G401 (cell line): ENCODE measurements at places on chromosomes 11 and 22. TPM values are rescaled to one million over a fixed set of nuclear protein-coding genes. Genes with fewer than 3 reads are reported as not detected.

The TRPT1 gene
- total RNA-seq = 28.9 and 46.2 TPM in 2 replicates

The OR10A2 gene
- total RNA-seq = not detected in 2 replicates

The PITPNM1 gene
- total RNA-seq = 27.0 and 35.2 TPM in 2 replicates

- no peak for DNase-seq
Observed at GRCh38 chr11:27910186-27910931, 197.6 kb downstream of the KIF18A start.

- no peak for DNase-seq
Observed at GRCh38 chr11:76376746-76377558, 4.0 kb downstream of the THAP12 start.

DNA sequence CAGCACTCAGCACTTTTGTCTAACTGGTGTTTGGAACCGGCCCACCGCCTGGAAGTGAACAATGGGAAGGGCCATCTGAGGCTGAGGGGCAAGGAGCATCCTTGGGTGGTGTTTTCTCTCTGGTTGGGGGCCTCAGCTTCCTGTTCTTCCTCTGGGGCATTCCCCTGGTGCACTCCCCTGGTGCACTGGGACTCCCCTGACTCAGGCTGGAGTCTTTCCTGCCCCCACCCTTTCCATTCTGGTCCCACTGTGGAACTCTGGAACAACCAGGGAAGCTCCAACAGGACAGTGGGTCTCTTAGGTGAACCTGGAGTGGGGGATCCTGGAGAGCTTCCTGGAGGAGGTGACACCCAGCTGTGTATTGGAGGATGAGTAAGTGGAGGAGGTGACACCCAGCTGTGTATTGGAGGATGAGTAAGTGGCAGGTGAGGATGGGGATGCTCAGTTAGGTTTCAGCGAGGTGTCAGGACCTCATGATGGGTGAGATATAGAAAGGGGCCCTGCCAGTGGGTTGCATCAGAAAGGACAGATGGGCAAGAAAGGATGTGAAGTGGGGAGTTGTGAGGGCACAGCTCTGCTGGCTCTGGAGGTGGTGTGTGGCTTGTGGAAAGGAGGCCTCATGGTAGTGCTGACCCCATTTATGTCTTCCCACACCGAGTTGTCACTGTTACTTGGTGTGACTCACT is 132.1 kb downstream of the OSBP2 start:
- no peak for DNase-seq

- DNase-seq = no peak
Observed at GRCh38 chr22:32920032-32920628, 118.6 kb downstream of the TIMP3 start.

- DNase-seq = no peak
Observed at GRCh38 chr11:113729456-113729855, 23.3 kb upstream of the TMPRSS5 start.

DNA sequence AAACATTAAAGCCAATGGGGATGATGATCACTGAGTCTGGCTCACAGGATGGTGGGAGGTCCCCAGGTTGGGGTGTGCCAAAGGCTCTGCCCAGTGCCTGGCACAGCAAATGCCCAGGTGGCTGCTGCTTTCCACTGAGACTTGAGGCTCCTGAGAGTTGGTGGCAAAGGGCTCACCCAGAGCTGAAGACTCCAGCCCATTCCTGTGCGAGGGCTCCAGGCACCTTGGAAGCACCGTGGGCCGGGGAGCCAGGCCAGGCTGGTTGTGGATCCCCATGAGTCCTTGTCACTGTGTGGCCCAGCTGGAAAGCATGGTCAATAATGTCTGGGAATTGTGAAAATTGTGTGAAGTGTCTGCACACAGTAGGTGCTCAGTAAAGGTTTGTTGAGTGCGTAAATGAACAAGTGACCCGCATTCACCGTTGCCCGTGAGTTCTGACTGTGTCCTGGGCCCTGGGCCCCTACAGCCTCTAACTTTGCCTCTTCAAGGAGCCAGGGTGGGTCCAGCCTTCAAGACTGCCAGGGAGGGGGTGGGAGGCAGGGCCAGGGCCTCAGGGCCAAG is 2.8 kb upstream of the UNC93B1 start:
- no peak for DNase-seq

DNA sequence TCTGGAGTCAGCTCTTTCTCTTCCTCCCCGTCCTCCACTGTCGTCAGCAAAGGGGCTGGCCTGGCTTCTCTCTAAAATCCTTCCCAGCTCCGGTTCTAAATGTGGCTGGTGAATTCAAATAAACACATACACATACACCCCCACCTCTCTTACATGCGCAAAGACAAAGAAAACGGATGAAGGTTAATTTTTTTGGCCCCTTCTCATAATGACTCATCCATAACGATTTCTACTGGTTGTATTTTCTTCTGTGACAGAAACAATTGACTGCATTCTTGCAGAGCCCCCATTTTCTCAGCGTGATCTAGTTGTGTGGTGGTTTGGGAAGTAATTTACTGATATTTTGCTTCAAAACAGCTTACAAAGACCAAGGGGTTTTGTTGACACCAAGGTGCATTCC is 130.0 kb upstream of the NTM start:
- no peak for DNase-seq

- no peak for DNase-seq
Observed at GRCh38 chr11:32511926-32512325, 71.7 kb upstream of the EIF3M start.

The YAP1 gene
- 30.7 and 44.6 TPM in 2 replicates for total RNA-seq
